ENCODE measurements at places on chromosomes 16 and 17. TPM values are rescaled to one million over a fixed set of nuclear protein-coding genes. Genes with fewer than 3 reads are reported as not detected.

The KRTAP17-1 gene
- not detected for total RNA-seq

- no peak for DNase-seq
- H3K36me3 ChIP-seq: no peaks in the 10 kb centered on the region
- peaks cover 15% of the 10 kb centered on the region for H3K4me1 ChIP-seq
- no peak overlapping the region for H3K4me3 ChIP-seq
Measured at GRCh38 chr16:53220585-53220984, 165.8 kb downstream of the CHD9 start.

The MIEF2 gene
- 29.4 TPM for total RNA-seq

The FOXL1 gene
- 4.6 TPM for total RNA-seq

- no peaks in the 10 kb centered on the region for H3K36me3 ChIP-seq
- no peak overlapping the region for H3K4me3 ChIP-seq
- no peak overlapping the region for H3K27ac ChIP-seq
Measured at GRCh38 chr17:33925649-33926048, 329.4 kb upstream of the CCL2 start.

DNA sequence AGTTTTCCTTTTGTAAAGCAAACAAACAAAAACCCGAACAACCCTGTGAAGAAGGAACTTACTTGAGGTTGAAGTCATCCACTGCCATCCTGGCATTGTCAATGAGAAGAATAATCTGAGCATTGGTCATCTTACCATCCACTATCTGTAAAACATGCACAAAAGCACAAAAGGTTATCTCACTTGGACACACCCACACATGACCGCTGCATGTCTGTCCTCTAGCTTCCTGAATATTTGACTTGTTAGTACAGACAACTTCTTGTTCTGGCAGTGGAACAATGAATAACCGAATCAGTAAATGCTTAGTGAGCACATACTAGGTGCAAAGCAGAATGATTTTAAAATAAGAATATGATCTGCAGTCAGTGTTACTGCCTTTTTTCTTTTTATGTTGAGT is 6.1 kb downstream of the KRT23 start:
- no peaks in the 10 kb centered on the region for H3K4me1 ChIP-seq
- no peaks in the 10 kb centered on the region for H3K27me3 ChIP-seq
- H3K27ac ChIP-seq: no peak overlapping the region
- H3K36me3 ChIP-seq: no peaks in the 10 kb centered on the region
- H3K4me3 ChIP-seq: no peak overlapping the region

- no peak overlapping the region for H3K4me3 ChIP-seq
- peaks cover 71% of the 10 kb centered on the region for H3K4me1 ChIP-seq
- no peaks in the 10 kb centered on the region for H3K36me3 ChIP-seq
- peak overlapping the region; percentile 33 for H3K27ac ChIP-seq
Measured at GRCh38 chr17:77454242-77455095, 313.7 kb downstream of the SEC14L1 start.

The SLC38A8 gene
- total RNA-seq: 0.43 TPM

DNA sequence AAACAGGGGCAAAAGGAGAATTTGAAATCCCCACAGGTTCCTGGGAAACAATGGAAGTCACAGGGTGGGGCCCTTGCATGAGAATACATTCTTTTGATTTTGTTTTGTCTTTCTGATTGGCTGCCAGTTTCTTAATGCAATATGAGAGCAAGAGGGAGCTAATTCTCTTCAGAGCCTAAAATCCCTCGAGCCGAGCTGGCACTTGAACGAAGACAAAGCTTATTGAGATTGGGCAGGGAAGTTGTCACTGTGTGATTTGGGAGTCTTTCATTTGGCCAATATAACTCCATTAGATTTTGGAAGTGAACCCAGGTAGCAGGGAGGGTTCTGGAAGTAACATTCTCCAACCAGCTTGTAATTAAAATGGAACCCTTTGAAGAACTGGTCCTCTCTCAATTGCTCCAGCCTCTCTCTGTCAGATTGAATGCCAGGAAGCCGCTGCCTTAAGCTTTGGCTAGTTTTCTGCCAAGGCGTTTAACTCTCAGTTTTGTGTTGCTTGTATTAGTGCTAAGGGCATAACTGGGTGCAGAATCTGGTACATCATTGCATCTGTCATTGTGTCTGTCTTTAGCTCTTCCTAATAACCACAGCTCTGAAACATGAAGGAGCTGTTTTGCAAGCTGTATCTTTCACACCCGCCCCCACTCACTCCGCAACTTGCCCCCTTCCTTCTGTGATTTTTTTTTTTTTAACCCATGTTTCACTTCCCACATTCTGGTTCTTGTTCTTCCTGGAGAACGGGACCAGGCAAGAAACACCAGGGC is 272.0 kb downstream of the MAF start:
- no peak for DNase-seq
- H3K4me3 ChIP-seq: no peak overlapping the region
- no peak overlapping the region for H3K27ac ChIP-seq

DNA sequence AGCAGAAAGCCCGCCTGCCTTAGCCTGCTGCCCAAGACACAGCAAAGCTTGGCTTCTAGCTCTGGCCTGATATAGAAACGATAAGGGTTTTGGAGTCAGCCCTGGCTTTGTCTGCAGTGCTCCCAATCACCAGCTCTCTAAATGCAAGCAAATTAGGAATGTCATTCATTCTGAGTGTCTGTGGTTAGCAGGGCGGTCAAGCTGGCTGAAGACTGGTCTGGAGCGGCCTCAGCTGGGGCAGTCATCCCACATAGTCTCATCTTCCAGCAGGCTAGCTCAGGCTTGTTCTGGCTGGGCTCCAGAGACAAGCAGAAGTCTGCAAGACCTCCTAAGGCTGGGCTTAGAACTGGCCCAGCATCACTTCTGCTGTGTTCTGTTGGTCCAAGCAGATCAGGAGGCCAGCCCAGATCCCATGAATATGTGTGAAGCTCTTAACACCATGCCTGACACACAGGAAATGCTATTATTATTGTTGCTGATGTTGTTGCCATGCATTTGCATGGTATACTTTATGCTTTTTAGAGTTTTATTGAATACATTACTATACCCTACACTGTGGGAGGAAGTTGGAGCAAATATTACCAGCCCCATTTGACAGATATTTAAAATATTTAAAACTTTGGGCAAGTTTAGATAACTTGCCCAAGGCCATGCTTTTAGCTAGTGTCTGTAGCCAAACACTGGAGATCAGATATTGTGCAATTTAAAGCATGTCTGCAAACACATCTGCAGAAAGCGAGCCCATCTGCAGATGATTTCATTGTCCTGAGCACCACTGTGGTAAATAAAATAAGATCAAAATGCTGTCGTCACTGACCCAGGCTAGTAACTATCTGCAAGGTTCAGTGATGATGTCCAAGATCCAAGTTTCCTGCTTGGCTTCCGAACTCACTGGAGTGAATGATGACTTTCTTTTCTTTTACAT is 24.8 kb downstream of the TMC7 start:
- no peak for DNase-seq
- H3K4me3 ChIP-seq: no peak overlapping the region
- H3K4me1 ChIP-seq: no peaks in the 10 kb centered on the region

The CCDC78 gene
- total RNA-seq: 3.2 TPM

The CA4 gene
- 2.5 TPM for total RNA-seq

The PYDC1 gene
- not detected for total RNA-seq

DNA sequence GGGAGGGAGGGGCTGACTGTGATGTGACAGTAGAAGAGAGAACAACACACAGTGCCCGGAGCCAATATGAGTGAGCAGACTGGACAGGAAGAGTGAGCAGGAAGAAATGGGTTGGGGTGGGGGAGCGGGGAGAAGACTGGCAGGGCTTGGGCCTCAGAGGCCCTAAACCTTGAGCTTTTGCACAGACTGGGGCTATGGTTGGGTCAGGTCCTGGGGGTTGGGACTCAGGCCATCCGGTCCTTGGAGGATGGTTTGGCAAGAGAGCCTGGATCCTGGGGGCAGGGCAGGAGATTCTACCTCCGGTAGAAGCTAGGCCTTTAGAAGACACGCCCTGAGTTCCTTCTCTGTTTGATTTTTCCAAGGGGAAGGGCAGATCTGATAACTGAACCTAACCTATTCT is 1.1 kb downstream of the CAMTA2 start:
- H3K27ac ChIP-seq: peak overlapping the region; percentile 96
- no peaks in the 10 kb centered on the region for H3K36me3 ChIP-seq
- no peaks in the 10 kb centered on the region for H3K27me3 ChIP-seq
- no peak for DNase-seq

DNA sequence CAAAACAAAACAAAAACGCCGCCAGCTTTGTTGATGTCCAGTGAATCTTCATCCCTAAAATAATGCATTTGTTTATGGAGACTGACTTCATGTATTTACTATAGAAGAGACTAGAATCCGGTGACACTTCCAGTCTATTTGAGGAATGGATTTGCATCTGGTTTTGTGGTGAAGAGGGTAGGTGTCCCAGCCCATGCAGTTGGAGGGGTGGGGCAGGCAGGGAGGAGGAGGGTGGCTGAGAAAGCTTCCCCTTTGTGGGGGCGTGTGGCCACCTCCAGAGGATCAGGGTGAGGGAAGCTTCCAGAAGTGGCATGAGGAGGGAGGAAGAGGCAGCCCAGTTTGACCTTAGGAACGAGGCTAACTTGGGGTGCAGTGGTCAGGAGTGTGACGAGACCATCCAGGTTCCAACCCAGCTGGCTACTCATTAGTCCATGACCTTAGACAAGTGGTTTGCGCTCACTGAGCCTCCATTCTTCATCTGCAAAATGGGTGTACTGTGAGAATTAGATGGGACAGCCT is 69.5 kb downstream of the CMIP start:
- no peak overlapping the region for H3K4me3 ChIP-seq
- no peaks in the 10 kb centered on the region for H3K36me3 ChIP-seq
- H3K4me1 ChIP-seq: peaks cover 8% of the 10 kb centered on the region
- no peaks in the 10 kb centered on the region for H3K27me3 ChIP-seq

All from testis (tissue), 5 donors.